ENCODE measurements at places on chromosomes 4 and X.

DNA sequence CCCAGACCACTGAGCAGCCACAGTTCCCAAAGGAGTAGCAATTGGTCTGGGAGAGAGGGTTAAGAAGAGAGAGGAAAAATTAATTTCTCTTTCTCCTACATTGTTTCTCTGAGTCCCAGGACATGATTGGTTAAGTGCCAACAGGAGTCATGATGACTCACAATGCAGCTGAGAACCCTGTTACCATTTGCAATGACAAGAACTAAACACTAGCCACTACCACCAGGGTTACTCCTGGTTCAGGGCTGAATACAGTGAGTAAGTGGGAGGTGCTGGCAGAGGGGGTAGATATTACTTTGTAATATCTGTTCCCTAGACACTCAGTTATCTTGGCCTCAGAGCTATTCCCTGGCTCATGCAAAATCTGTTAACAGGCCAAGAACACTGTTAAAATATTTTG is 18.0 kb downstream of the ETDC start:
- H3K4me1 ChIP-seq, result no peaks in the 10 kb centered on the region
- peaks cover 62% of the 10 kb centered on the region for H3K36me3 ChIP-seq
- DNase-seq, result no peak
- H3K27ac ChIP-seq, result no peak overlapping the region
- H3K27me3 ChIP-seq, result no peaks in the 10 kb centered on the region

- peak overlapping the region; percentile 74 for H3K27ac ChIP-seq
- H3K4me3 ChIP-seq, result peak overlapping the region; percentile 74
- no peaks in the 10 kb centered on the region for H3K36me3 ChIP-seq
- peak; percentile 29 for DNase-seq
Measured at GRCh38 chr4:42150653-42151567, 1.5 kb downstream of the BEND4 start.

DNA sequence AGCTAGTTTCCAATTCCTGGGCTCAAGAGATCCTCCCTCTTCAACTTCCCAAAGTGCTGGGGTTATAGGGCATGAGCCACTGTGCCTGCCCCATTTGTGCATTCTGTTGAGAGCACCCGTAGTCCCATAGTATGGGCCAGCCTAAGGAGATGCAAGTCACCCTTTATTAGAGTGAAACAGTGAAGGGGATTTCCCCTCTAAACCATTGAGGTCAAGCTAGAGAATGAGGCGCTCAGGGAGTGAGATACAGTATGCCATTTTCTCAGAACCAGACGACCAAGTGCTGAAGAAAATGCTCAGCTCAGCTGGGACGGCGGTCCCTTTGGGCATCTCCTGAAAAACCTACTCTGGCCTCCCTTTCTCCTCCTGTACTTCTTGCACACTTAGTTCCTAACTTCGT is 18.7 kb downstream of the RNF4 start:
- H3K4me3 ChIP-seq, result no peak overlapping the region
- H3K36me3 ChIP-seq, result peaks cover 56% of the 10 kb centered on the region
- peak overlapping the region; percentile 28 for H3K27ac ChIP-seq
- H3K4me1 ChIP-seq, result peaks cover 65% of the 10 kb centered on the region
- no peak for DNase-seq

DNA sequence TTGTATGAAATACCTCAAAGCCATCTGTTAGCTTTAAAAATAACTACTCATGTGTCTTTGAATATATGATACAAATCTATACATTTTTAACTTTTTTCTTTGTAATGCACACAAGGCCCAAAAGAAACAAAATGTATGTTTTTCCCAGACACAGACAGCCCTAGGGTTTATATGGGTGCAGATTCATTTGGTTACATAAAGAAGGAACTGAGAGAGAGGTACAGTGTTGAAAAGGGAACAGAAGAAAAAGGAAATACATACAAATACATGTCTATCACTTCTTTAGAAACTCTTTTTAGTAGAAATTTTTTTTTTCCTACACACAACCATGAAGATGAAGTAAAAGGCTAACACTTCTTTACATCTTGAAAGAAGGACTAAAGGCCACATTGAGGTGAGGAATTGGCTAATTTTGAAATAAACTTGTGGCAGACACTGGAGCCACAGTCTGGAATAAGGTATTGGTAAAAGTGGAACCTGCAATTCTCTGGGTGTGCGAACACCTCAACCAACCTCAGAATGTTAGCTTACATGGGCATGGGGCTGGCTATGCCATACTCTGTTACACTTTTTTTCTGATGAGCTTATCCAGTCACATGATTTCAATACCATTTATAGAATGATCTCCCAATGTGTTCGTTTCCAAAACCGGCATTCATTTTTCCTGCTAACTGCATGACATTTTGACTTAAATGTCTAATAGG is 67.9 kb downstream of the FAM47C start:
- H3K27ac ChIP-seq, result no peak overlapping the region
- DNase-seq, result no peak
- H3K4me3 ChIP-seq, result no peak overlapping the region
- no peaks in the 10 kb centered on the region for H3K27me3 ChIP-seq

GRCh38 chrX:106201502-106202178 is 33.5 kb downstream of the PWWP3B start:
- no peaks in the 10 kb centered on the region for H3K27me3 ChIP-seq
- H3K4me3 ChIP-seq, result no peak overlapping the region
- DNase-seq, result no peak
- no peak overlapping the region for H3K27ac ChIP-seq
- no peaks in the 10 kb centered on the region for H3K4me1 ChIP-seq

DNA sequence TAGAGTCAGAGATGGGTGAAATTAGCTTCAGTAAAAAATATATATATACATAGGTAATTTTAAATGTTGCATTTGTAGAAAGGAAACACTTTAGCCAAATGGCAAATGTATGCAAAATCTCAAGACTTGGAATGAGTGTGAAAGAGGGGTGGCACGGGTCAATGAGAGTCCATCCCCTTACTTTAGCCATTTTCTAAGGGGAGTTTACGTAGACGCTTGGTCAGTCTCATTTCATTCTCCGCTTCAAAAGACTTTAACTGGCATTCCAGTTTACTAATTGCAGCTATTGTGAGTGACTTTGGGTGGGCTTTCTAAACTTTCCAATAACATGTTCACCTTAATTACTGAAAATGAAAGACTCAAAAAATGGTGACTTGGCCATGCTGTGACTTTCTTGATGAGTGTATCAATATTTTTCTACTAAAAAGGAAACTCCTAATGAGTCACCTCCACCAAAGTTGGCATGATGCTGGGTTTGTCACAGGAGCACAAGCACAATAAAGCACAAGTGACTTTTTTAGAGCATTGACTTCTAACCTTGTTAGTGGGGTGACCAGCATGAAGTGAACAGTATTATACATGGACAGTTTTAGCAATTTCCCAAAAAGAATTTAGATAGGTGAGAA is 356.0 kb upstream of the RASGEF1B start:
- no peaks in the 10 kb centered on the region for H3K36me3 ChIP-seq
- no peak overlapping the region for H3K27ac ChIP-seq
- no peak for DNase-seq
- H3K4me1 ChIP-seq, result peaks cover 6% of the 10 kb centered on the region
- no peak overlapping the region for H3K4me3 ChIP-seq

GRCh38 chr4:73729534-73730165 is 10.7 kb upstream of the CXCL8 start:
- H3K4me1 ChIP-seq, result no peaks in the 10 kb centered on the region
- H3K36me3 ChIP-seq, result no peaks in the 10 kb centered on the region
- H3K4me3 ChIP-seq, result no peak overlapping the region
- no peak overlapping the region for H3K27ac ChIP-seq
- peak; percentile 21 for DNase-seq

GRCh38 chrX:66039944-66040343 is at the start of gene VSIG4:
Gene VSIG4, minus strand, starts transcription at chrX:66040080. Its CDS starts 82 bp downstream, at chrX:66039998.
- H3K27me3 ChIP-seq, result no peaks in the 10 kb centered on the region
- no peak for DNase-seq
- H3K4me3 ChIP-seq, result no peak within 1 kb of the TSS
- H3K4me1 ChIP-seq, result no peaks in the 10 kb centered on the region
- no peaks in the 10 kb centered on the region for H3K36me3 ChIP-seq

- H3K4me3 ChIP-seq, result no peak overlapping the region
- H3K27me3 ChIP-seq, result no peaks in the 10 kb centered on the region
- H3K27ac ChIP-seq, result no peak overlapping the region
- peaks cover 5% of the 10 kb centered on the region for H3K4me1 ChIP-seq
Measured at GRCh38 chrX:148741441-148741840, 241.0 kb downstream of the AFF2 start.

DNA sequence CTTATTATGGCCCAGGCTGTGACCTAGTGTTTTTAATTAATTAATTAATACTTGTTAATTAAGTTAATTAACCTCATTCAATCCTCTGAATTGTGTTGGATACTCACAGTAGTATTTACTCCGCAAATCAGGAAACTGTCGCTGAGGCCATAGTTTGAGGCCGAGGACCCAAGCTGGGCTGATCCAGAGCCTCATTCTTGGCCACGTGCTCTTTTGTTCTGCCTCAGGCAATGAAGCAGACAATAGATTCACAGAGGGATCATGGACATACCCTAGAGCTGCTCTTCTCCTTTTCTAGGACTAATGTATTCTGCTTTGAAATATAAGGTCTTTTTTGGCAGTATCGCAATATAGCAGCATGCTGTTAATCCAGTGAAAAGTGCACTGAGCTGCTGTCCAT is 24.0 kb upstream of the SNCA start:
- H3K4me3 ChIP-seq, result no peak overlapping the region
- H3K27me3 ChIP-seq, result peaks cover 8% of the 10 kb centered on the region
- H3K36me3 ChIP-seq, result no peaks in the 10 kb centered on the region

DNA sequence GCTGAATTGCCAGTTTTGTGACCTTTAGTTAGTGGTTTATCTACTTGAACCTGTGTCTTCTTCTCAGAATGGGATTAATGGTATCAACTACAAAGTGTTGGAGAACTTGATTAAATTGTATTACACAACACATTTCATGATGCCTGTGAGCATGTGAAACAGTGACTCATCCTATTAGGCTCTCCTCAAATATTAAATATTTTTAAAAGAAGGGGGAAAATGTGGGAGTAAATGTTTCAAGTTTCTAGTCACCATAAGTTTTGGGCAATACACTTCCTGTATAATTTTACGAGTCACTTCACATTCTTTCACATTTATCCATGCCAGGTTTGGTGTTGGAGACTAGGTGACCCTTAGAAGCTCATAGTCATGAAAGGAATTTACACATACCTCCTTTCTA is 147.0 kb downstream of the HS3ST1 start:
- H3K36me3 ChIP-seq, result no peaks in the 10 kb centered on the region
- no peak overlapping the region for H3K27ac ChIP-seq
- H3K4me1 ChIP-seq, result no peaks in the 10 kb centered on the region
- H3K27me3 ChIP-seq, result no peaks in the 10 kb centered on the region
- DNase-seq, result no peak

GRCh38 chrX:22202251-22202650 is 70.5 kb upstream of the CBLL2 start:
- no peak overlapping the region for H3K4me3 ChIP-seq
- H3K36me3 ChIP-seq, result no peaks in the 10 kb centered on the region
- no peaks in the 10 kb centered on the region for H3K27me3 ChIP-seq
- H3K27ac ChIP-seq, result no peak overlapping the region
- no peaks in the 10 kb centered on the region for H3K4me1 ChIP-seq

- peak overlapping the region; percentile 96 for H3K27ac ChIP-seq
- H3K4me1 ChIP-seq, result peaks cover 98% of the 10 kb centered on the region
- peaks cover 44% of the 10 kb centered on the region for H3K36me3 ChIP-seq
- H3K4me3 ChIP-seq, result peak overlapping the region; percentile 70
- DNase-seq, result no peak
- H3K27me3 ChIP-seq, result no peaks in the 10 kb centered on the region
Measured at GRCh38 chrX:154733066-154733425, 17.8 kb downstream of the GAB3 start.

DNA sequence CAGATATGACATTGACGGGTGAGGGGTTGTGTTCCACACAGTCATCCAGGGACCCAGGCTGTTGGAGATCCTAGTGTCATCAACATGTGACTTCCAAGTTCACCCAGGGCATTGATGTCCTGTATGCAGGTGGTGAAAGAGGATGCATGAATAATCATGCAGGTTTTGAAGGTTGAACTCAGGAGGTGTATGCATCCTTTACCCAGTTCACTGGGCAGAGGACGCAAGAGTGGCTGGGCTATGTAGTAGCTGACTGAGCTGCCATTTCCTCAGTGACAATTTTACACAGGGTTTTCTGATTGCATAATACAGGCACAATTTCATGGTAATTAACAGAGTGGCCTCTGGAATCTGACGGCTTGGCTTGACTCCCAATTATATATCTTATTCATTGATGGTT is 323.0 kb downstream of the HS3ST1 start:
- H3K27me3 ChIP-seq, result no peaks in the 10 kb centered on the region
- H3K27ac ChIP-seq, result no peak overlapping the region
- no peaks in the 10 kb centered on the region for H3K36me3 ChIP-seq
- DNase-seq, result no peak
- H3K4me3 ChIP-seq, result no peak overlapping the region

GRCh38 chr4:41579526-41579925 is 41.6 kb downstream of the LIMCH1 start:
- H3K4me1 ChIP-seq, result no peaks in the 10 kb centered on the region
- H3K4me3 ChIP-seq, result no peak overlapping the region

- H3K36me3 ChIP-seq, result no peaks in the 10 kb centered on the region
- no peak for DNase-seq
- H3K27ac ChIP-seq, result no peak overlapping the region
- no peaks in the 10 kb centered on the region for H3K4me1 ChIP-seq
Measured at GRCh38 chr4:7263166-7263565, 70.8 kb downstream of the SORCS2 start.

DNA sequence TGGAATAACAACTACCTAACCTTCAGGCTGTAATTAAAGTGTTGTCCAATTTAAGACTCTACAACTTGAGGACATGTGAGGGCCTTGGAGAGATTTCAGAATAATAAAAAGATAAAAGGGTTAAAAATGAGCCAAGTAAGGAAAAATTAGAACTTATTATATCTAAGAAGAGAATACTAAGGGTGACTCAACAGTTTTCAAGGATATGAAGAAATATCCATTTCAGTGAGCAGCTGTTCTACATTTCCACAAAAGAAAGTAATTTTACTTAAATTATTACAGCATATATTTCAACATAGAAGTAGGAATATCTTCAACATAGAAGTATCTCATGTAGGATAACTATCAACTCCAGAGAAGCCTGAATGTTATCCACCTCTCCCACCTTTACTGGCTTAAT is 11.3 kb downstream of the SNX12 start:
- H3K27me3 ChIP-seq, result no peaks in the 10 kb centered on the region
- no peak for DNase-seq
- H3K27ac ChIP-seq, result no peak overlapping the region
- H3K36me3 ChIP-seq, result peaks cover 34% of the 10 kb centered on the region

- no peaks in the 10 kb centered on the region for H3K27me3 ChIP-seq
- H3K27ac ChIP-seq, result no peak overlapping the region
- no peak overlapping the region for H3K4me3 ChIP-seq
Measured at GRCh38 chr4:113588895-113589668, 172.5 kb downstream of the CAMK2D start.

Data from activated CD8-positive, alpha-beta T cell treated with anti-CD3 and anti-CD28 coated beads, Interleukin-2, amount 10 ng/mL, durations not matched to agents 7 days and 5 days (primary cell).